ENCODE measurements at places on chromosomes 11 and 22.

GRCh38 chr22:20283674-20284066, 15.6 kb upstream of the RTN4R start:
- DNase-seq, result no peak

- peak; percentile 81 for DNase-seq
Measured at GRCh38 chr22:29842740-29843139, 4.7 kb upstream of the ASCC2 start.

- DNase-seq, result peak; percentile 5
Measured at GRCh38 chr11:3227568-3228444, 4.4 kb downstream of the MRGPRE start.

GRCh38 chr11:2380807-2381350, 3.8 kb downstream of the CD81 start:
- no peak for DNase-seq

GRCh38 chr22:24053481-24054226, 42.5 kb downstream of the CABIN1 start:
- no peak for DNase-seq

DNA sequence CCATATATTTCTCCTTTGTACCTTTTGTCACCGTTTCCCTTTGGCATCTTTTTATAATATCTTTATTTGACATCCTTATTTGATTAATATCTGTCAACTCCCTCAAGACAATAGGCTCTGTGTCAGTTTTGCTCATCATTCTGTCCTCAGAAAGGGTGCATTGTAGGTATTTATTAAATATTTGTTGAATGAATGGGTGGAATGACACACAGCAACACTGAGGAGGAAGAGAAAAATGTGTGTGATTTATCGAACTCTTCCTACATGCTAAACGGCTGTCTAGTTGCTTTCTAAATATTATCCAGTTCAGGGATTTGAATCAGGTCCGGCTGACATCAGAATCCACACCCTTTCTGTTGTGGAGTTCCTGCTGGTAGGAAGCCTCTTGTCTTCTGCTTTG, 98.2 kb downstream of the NAV2 start:
- no peak for DNase-seq

DNA sequence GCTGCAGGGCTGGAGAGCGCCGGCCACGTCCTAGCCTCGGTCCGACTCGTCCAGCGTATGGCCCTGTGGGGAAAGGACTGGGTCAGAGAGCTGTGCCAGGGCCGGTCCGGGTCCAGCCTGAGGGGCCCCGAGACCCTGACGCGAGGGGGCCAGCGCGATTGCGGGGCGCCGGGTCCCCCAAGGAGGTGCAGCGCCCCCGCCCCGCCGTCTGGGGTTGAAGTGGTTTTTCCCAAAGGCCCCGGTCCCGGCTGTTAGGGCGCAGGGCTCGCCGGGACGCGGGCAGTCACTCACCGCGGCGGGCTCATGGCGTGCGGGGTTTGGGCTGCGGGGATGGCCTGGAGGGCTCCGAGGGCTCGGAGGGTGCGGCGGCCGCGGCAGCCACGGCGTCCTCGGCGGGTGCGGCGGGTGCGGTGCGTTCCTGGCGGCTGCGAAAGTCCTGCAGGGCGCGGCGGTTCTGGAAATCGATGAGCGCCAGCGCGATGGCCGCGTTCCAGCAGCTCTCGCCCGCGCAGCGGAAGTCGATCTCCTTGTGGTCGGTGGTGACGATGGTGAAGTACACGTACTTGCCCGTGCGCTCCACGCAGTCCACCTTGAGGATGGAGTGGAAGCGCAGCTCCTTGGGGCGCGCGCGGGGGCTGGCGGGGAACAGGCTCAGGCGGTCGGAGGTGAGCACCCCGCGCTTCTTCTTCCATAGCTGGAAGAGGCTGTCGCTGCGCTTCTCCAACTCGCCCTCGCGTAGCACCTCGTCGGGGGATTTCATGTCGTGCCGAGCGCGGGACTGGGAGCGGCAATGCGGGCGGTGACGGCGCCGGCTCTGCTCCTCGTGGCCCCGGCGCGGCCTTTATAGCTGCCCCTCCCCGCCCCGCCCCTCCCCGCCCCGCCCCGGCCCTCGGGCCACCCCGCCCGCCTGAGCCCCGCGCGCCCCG, at the start of gene PHLDA2:
Gene PHLDA2, minus strand, starts transcription at position 816 of the 926 bp plus-strand sequence. Its CDS starts 56 bp downstream, at position 760.
- peak; percentile 91 for DNase-seq

DNA sequence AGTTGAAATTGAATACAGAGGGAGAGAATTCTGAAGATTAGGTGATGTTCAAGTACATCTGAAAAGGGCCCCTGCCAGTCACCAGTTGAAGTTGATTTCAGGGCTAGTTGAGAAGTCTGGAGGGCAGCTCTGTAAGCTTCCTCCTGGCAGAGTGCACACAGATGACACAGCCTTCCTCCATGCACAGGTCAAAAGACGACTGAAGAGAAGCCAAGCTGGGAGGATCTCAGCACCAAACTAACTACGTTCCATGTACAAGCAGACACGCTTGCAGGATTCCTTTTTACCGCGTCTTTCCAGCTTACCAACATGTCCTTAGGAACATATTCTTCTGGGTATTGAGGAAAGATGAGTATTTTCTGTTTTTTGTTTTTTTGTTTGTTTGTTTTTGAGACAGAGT, 7.9 kb downstream of the BARX2 start:
- DNase-seq, result no peak

DNA sequence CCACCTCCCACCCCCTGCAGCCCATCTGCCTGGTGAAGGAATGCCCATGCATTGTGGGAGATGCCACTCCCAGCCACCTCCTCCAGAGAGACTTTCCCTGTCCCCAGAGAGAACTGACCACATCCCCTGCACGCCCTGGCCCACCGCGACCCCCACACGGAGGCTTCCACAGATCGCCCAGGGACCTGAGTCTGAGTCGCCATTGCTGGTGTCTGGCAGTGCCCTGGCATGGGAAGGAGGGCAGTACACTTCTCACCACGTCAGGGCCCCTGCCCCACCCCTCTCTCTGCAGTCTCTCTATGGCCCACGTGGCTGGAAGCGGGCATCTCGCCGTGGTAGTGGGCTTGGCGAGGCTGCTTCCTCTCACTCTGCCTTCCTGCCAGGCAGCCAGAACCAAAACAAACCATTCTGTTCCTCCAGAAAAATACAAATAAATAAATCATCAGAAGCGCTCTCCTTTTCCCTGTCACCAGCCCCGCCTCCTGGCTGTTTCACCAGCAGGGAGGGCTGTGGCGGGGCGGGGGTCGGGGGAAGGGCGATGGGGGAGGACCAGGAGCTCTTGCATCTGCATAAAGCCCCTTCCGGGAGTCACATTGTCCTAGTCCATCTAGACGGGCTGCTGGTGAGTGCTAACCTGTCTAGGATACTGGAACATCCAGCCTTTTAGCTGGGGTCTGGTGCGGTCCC, 20.9 kb downstream of the SHISAL1 start:
- no peak for DNase-seq

DNA sequence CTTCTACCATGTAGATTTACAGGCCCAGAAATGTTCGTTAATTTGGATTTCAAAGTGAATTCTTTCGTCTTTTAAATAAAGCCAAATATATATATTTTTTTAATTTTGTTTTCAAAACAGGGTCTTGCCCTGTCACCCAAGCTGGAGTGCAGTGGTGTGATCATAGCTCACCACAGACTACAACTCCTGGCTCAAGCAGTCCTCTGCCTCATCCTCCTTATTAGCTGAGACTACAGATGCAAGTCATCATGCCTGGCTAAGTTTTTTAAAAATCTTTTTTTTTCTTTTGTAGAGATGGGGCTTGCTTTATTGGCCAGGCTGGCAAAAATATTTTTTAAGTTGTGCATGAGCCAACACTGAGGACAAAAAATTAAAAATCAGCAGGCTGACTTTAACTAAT, 5.0 kb upstream of the LMO2 start:
- no peak for DNase-seq

DNA sequence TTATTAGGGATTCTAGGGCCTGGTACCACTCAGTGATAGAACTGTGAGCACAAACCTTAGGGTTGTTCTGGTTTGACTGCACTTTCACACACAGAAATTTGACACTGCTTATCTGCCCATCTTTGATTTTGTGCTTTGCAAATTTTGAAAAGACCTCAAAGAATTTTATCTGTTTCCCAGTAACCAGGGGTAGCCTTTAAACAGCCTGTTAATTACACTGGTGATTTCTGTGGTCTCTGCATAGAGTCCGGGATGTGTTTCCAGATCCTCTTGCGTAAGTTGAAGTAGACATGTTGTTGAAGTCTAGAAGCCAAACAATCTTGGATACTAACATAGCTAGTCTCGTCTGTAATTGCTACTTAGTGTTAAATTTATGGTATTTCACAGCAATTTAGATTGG, 75.3 kb downstream of the C22orf31 start:
- no peak for DNase-seq

DNA sequence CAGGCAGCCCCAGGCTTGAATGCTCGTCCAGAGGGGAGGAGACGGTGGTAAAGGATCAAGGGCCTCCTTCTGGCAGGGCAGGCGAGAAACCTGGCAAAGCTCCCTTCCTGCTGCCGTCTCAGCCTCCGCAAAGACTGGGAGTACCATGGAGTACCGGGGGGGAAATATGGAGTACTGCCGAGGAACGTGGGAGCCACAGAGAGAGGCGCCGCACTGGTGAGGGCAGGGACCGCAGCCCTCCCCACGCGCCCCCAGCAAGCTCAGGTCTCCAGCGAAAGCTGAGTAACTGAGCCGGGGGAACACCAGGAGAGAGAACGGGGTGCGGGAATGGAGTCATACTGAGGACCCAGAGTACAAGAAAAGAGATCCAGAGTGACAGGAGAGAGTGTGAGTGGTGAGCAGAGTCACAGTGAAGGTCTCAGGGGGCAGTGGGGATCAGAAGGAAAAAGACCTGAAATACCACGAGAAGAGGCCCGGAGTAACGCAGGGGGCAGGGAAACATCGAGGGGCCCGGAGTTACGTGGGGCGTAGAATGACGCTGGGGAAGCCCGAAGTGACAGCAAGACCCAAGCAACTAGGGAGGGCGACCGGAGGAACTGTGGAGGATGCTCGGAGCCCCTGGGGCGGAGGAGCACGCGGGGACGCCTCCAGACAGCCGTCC, 740 bp downstream of the EML3 start:
- DNase-seq, result peak; percentile 75

DNA sequence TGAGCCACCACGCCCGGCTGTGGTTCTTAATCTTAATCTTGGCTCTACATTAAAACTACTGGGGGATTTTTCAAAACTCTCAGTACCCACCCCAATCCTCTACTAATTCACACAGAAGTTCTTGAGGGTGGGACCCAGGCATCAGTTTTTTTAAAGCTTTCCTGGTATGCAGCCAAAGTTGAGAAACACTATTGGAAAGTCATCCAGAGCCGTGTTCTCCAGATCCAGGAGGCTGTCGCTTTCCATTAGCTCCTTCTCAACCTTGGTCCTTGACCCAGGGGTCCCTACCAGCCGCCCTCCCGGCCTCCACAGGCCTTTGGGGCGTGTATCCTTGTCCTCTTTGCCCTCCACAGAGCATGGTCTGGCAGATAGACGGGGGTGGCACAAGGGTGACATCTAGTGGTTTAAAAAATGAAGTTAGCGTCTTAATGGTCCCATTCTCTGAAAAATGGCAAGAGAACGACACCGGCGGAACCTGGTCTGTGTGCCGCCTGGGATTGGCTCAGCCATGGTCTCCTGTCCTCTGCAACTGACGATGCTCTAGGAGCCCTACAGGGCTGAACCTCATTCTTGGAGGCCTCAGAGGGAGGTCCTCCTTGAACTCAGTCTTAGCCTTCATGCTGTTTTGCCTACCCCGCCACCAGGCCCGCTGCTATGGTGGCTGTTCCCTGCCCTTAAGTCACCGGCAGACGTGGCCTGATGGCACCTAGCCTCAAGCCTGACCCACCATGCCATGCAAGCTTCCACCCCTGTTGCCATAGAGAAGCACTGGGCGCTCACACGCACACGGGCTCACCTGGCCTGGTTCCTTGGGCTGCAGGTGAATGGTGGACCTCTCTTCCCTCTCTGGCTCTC, 152.0 kb upstream of the SYN3 start:
- peak; percentile 80 for DNase-seq

GRCh38 chr11:34380696-34381095, 22.9 kb upstream of the ABTB2 start:
- DNase-seq, result peak; percentile 55

DNA sequence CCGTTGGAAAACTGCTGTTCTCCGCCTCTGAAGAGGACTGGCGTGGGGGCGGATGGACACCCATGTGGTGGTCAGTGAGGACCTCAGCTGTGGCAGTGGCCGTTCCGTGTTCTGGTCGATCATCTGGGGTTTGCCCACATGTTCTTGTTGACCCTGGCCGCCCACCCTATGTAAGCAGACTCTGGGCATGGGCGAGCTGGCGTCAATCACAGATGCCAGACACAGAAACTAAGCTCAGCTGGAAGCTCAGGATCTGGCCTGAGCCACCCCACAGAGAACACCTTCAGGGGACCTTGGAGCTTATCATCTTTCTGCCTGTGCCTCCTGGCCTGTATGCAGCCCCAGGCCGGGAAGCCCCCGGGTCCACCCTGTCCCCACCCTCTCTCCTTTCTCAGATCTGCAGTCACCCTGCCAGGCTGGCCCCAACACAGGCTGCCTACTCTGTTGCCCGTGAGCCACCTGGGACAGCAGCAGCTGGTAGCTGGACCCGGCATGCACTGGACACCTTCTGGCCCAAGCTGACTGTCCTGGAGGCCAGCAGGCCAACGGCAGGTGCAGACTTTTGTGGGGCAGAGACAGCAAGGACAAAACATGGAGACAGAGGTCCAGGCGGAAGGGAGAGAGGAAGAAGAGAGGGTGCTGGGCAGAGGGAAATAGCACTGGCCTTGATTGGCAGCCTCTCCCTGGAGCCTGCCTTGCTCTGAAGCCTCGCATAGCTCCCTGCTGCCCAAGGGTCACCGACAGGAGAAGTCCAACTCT, 91.5 kb downstream of the PHF21B start:
- no peak for DNase-seq

- peak; percentile 68 for DNase-seq
Measured at GRCh38 chr11:86523738-86524619, 148.4 kb downstream of the ME3 start.

GRCh38 chr11:72546866-72547265, 112.5 kb upstream of the CLPB start:
- DNase-seq, result no peak

DNA sequence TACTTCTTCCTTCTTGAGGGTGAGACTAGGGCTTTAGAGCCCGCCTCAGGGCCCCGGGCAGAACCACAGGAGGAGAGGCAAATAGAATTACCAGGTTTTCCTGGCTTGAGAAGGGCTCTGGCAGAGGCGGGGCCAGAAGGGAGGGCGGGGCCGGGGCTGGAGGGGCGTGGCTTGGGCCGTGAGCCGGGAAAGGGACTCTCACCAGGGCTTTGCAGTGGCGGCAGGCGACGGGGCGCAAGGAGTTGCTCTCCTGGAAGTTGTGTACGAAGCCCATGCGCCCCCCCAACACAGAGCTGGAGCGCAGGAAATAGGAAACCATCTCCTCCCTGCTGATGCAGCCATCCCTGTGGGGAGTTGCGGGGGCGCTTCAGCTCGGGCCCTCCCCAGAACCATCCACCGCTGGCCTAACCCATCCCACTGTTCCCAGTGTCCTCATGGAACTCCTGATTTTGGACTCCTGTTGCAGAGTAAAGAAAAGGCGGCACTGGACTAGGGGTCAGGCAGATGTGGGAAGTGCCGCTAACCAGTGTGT, 6.9 kb upstream of the NRXN2 start:
- peak; percentile 64 for DNase-seq

- no peak for DNase-seq
Measured at GRCh38 chr11:71449596-71449995, 1.4 kb upstream of the DHCR7 start.

GRCh38 chr22:50209893-50210292, 9.1 kb downstream of the SELENOO start:
- DNase-seq, result peak; percentile 88

GRCh38 chr11:114553642-114554041, 6.0 kb downstream of the NXPE1 start:
- no peak for DNase-seq

- peak; percentile 14 for DNase-seq
Measured at GRCh38 chr11:102830001-102830727, 13.2 kb downstream of the MMP3 start.

- DNase-seq, result no peak
Measured at GRCh38 chr11:64044730-64045393, 9.1 kb downstream of the FLRT1 start.

All from AG20443 (cell line).